Stimulated activated CD8-positive, alpha-beta memory T cell treated with anti-CD3 and anti-CD28 coated beads, Interleukin-4, amount 100 ng/mL, for 1 hour (primary cell): ENCODE measurements at places on chromosomes 11 and 22.

DNA sequence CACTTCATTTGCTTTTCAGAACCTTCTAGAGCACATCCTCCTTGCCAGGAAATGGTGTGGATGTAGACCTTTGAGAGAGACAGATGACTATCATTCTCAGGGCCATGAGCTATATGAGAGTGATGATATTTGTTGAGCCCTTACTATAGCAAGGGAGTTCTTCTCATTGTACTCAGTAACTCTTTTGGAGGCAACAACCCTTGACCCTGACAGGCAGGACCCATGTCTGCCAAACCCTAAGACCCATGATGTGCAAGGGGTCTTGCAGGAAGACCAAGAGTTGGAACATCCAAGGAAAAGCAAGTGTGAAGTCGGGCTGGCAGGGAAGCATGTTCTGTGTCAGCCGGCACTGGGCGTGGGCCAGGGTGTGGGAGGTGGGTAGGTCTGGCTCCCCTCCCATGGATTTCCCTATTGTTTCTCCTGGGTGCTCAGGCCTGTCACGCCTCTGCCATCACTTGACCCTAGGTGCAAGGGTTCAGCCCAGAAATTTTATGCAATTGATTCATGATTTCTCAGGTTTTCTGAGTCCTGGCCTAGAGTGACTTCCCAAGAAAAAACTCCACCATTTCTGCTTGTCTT is 1.2 kb downstream of the FOLR3 start:
- no peak for DNase-seq

DNA sequence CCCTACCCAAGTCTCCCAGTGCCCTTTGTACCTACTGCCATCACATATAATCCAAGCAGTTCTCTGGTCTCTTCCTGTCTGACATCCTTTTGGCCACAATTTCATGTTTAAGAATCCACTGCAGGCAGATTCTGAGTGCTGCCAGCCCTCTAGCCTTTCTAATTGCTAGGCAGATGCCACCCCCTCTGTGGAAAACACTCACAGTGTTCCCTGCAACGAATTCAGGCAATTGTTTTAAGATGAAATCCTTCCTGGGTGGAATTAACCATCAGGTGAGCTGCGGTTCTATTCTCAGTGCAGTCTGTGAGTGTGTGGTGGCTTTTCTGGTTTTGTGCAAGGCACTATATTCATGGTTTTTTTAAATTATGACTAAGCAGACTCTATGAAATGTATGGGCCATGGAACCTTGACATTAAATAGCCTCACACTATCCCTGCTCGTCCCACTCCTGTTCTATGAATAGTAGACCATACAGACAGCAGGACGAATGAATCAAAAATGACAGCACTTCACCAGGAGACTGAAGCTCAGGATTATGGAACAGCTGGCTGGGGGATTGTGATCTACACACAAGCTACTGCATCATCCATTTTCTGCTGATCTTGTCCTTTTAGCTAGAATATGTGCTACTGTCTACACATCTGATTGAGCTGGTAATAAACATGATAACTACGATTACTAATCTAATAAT is 29.8 kb upstream of the BMAL1 start:
- no peak for DNase-seq

GRCh38 chr11:25247336-25247735 is 750.5 kb downstream of the LUZP2 start:
- no peak for DNase-seq

DNA sequence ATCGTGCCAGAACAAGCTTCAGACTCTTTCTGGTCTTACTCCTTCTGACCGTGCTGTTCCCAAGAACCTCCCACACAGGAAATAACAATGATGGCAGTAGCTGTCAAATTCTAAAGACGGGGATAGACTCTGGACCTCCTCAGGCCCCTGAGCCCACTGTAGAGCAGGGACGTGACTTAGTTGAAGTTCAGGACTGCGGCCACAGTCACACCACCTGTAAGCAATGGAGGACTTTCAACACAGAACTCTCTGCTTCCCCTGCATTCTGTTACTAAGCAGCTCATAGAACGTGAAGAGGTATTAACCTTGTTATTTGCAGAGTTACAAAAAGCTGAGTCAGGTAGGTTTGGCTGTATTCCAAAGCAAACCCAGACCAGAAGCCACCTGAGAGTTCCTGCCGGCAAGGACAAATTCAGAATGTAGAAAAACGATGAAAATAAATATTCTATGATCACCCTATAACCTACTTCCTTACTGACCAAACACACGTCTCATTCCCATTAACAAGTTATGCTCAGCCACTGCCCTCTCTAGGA is 12.7 kb downstream of the TMEM45B start:
- DNase-seq, result no peak

- no peak for DNase-seq
These were observed 103.2 kb upstream of the ANO3 start for GRCh38 chr11:26228778-26229177.

DNA sequence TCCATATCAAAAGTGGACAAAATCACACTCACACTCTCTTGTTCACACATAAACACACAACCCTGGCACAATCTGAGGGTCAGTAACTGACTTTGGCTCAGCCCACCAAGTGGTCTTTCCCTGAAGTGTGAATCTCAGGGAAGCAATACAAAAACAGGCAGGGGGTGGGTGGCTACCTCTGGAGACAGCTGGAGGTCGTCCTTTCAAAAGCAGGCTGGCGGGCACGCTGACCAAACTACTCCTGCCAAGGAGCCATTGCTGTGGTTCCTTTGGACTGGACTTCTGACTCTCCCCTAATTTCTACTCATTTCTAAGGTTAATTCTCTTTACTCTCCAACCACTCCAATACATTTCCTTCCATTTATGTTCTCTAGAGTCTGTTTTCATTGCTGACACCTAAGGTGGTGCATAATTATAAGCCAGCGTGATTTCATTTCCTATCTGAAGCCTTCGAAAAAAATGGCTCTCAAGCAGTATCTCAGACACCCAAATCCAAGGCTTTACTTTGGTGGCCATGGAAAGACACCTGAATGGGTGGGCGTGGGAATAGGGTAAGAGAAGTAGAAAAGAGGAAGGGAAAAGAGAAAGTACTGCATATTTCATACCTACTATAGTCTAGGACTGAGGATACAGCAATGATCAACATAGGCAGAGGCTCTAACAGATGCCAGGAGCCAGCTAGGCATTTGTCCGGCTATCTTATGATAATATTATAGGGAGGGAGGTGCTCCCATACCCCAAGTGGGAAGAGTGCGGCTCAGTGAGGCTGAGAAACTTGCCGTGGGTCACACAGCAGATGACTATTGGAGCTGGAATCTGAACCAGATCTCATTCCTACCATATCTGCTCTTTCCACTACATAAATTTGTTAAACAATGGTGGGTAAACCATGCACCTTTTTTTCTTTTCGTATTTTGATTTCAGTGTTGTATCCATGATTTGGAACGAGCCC is 22.0 kb downstream of the FZD4 start:
- DNase-seq, result no peak

GRCh38 chr11:77151804-77152509 is 23.9 kb downstream of the MYO7A start:
- DNase-seq, result no peak

- DNase-seq, result no peak
These were observed 1.3 kb downstream of the TBRG1 start for GRCh38 chr11:124623861-124624525.

DNA sequence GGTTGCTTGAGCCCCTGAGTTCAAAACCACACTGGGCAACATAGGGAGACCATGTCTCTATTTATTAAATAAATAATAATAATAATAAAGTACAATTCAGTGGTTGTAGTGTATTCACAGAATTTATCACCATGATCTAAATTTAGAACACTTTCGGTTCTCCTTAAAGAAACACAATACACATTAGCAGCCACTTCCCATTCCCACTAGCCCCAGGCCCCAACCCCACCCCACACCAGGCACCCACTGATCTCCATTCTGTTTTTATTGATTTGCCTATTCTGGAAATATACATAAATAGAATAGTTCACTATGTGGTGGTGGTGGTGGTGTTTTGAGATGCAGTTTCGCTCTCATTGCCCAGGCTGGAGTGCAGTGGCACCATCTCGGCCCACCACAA is 45.7 kb downstream of the BCL2L13 start:
- DNase-seq, result no peak

DNA sequence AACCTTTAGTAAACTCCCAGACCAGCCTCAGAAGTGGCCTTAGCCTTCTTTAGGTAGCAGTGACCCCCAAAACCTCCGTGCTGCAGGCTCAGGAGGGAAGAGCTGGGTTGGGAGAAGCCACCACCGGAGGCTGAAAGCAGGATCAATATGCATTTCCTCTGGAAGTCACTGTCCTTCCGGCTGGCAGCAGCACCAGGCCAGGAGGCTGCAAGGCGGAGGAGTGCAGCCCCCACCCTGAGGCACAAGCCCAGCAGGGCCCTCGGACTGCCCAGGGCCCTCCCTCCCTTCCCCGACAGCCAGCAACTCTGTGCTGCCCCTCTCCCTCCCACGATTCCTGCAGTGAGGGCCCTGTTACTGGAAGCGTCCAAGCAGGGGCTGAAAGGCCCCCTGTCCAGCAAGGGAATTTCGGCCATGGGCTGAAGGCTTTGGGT is 3.2 kb upstream of the NRXN2 start:
- DNase-seq, result no peak

GRCh38 chr11:2745511-2745910 is 45.7 kb upstream of the KCNQ1OT1 start:
- DNase-seq, result no peak

GRCh38 chr11:14611939-14612338 is 31.7 kb upstream of the PDE3B start:
- DNase-seq, result no peak

DNA sequence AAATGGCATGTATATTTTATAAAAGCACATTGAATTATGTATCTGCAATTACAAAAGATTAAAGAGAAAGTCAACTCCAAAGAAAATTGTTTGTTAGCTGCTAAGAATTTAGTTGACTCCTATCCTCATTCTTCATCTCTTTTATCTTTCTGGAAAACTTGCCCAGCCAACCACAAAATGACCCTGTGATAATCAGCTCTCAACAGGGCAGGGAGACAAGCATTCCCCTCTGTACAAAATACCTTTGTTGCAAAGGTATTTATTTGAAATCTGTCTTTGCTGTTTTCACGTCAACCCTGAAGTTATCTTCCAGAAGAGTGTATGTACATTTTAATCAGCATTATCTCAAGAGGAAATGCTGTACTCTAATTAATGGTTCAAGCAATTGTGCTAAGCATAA is 191.1 kb upstream of the DDI1 start:
- DNase-seq, result no peak

DNA sequence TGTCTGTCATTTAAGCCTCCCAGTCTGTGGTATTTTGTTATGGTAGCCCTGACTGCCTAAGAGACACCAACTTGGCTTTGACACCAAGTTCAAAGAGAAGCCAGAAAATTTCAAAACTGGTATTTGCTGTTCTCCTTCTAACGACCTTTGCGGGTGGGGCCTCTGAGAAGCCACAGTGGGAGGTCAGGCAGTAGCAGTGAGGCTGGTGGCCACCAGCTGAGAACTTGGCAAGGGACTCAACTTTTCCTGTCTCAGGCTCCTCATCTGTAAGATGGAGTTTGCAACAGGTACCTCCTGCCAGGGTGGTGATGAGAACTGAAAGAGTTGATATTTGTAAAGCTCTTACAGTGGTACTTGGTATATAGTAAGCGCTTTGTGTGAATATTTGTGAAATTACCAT is 183.4 kb downstream of the BCR start:
- no peak for DNase-seq

- no peak for DNase-seq
These were observed 11.7 kb upstream of the GLYATL1 start for GRCh38 chr11:58927393-58928106.

- no peak for DNase-seq
These were observed 10.4 kb upstream of the MRPL17 start for GRCh38 chr11:6693342-6694228.

DNA sequence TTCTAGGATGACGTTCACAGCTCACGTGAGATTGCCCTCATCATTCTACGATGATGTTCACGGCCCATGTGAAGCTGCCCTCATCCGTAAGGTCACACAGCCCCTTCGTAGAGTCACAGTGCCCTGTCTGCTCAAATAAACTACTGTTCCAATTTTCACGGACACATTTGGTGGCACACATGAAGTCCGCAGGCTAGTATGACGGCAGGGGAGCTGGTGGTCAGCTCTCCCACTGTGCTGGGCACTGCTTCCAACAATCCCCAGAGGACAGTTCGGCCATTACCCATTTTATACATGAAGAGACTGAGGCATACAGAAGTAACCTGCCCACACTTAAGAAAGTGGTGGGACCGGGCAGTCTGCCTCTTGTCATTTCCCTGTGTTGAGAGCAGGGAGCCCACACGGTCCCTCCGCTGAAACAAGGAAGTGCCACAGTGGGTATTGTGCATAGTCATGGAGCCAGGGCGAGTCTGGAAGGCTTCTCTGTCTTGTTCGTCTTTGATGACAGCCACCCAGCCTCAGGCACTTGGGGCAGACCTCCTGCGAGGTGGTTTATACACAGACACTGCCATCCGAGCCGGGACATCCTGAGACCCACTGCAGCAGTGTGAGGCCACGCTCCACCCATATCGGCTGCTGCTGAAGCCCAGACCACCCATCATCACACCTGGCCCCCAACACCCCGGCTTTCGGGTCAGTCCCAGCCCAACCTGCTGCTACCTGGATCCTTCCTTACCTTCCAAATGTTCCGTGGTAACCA is 114.3 kb downstream of the PHF21B start:
- DNase-seq, result no peak

DNA sequence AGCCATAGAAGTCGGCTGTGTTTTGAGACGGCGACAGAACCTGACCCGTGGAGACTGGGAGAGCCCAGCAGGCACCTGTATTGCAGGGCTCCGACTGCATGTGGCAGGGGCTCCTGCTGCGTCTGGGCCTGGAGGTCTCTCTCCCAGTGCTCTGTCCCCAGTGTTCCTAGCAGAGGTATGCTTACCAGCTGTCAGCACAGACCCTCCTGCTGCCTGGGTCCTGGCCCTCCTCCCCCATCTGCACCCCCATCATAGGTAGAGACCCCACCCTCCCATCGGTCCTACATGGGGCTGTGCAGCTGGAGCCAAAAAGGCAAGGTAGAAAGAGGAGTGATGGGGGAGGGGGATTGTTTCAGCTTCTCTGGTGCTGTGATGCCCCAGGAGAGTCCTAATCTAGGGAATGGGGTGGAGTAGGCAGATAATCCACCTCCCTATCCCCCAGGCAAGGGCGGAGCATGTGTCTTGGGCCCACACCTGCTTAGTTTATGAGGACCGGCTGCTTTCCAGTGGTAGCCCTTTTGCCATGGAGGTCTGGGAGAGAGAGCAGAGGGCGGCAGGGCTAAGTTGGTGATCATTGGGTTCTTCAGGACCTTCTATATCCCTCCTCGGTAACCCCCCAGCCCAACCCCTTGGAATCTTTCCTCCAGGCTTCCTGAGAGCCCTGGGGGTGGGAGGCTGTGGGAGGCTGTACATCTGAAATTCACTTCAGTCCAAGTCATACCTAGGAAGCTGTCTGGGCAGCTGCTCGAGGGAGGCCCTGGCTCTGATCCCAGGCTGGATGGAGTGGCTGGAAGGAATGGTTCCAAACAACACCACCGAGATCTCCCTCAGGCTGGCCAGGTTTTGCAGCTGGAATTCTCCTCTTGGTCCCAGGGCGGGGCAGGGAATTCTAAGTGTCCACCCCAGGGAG is 5.3 kb downstream of the SLC7A4 start:
- DNase-seq, result no peak
